ENCODE measurements at places on chromosomes 7 and 10.

DNA sequence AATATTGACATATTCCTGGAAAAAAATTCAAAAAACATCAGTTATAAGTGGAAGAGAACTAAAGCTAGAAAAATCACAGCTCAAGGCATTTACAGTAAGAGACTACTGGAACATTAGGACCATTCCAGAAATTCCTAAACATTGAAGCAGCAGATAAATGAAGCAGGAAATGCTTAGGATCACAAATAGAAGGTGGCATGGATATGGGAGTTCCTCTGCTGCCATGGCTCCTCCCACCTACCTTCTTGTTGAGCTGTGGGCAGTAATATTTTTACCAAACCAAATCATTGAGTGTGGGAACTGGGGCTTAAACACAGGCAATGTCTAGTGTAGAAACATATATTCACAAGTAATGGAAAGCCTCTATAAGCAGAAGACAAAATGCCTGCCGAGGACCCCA is 292.8 kb downstream of the ANKRD7 start:
- DNase-seq = no peak

GRCh38 chr7:76231071-76231470 is 29.4 kb downstream of the SRRM3 start:
- DNase-seq = no peak

DNA sequence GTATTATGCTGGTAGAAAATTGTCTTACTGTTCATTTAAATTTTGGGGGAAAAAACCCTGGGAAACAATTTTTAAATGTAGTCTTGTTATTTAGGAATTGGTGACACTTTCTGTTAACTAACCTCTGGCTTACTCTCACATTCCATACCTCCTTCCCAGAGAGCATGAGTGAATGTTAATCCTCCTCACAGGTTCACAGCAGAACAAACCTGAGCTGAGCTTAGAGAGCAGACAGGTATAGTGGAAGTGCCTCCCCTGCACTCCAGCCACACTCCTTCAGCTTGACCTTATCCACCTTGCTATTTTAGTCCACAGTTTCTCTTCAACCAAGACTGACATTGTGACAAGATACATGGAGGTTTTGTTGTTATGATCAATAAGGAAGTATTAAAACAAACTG is 235.9 kb downstream of the FOXP2 start:
- no peak for DNase-seq

DNA sequence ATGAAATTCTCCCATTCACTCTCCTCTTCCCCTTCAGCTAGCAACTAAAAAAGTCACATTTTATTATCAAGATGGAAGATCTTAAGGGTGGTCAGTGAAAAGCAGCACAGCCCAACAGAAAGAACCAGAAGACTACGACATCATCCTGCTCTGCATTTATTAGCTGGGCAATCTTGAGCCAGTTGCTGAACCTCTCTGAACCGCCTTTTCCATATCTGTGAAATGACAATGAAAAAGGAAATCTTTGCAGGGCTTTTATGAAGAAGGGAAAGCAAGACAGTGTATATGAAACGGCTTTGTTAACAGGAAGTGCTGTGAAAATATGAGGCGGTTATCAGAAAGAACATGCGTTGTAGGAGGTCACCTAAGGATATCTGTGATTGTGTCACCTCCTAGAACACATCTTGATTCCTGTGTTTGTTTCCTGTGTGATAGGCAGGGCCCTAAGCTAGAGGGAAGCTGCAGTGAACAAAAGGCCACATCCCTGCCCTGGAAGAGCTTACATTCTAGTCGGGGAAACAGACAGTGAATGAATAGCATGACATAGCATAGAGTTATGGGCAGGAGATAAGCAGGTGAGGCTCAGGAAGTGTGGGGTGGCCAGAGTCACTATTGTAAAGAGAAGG is 36.0 kb upstream of the KCNMA1 start:
- DNase-seq = no peak

DNA sequence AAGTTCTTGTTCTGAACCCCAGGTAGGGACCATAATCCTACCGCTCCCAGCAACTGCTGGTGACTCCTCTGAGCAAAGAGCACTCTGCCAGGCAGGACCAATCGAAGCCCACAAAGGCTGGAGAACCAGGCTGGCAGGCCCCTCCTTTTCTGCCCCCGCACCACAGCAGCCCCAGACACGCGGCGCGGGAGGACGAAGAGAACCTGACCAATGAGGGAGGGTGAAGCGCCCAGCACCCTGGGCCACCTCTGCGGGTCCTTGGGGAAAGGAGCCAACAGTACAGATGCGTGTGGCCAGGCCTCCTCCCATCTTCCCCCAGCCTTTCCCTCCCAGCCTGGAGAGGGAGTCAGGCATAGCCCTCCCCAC is 25.9 kb downstream of the CTBP2 start:
- no peak for DNase-seq

DNA sequence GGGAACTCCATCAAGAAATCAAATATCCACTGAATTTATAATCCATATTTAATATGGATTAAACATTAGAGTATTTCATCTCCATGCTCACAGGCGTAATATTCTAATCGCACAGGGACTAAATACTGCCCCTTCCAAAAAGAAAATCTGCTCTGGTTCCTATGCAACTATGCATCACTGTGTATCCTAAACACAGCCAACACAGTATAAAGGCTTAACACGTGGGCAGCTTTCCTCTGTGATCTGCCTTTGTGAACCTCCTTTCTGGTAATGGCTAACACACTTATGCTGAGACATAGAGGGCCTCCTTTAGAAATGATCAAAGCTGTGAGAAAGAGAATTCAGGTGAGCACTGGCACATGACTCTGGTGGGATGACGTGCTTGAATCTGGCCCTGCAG is 110.2 kb downstream of the RAB11FIP2 start:
- DNase-seq = no peak

DNA sequence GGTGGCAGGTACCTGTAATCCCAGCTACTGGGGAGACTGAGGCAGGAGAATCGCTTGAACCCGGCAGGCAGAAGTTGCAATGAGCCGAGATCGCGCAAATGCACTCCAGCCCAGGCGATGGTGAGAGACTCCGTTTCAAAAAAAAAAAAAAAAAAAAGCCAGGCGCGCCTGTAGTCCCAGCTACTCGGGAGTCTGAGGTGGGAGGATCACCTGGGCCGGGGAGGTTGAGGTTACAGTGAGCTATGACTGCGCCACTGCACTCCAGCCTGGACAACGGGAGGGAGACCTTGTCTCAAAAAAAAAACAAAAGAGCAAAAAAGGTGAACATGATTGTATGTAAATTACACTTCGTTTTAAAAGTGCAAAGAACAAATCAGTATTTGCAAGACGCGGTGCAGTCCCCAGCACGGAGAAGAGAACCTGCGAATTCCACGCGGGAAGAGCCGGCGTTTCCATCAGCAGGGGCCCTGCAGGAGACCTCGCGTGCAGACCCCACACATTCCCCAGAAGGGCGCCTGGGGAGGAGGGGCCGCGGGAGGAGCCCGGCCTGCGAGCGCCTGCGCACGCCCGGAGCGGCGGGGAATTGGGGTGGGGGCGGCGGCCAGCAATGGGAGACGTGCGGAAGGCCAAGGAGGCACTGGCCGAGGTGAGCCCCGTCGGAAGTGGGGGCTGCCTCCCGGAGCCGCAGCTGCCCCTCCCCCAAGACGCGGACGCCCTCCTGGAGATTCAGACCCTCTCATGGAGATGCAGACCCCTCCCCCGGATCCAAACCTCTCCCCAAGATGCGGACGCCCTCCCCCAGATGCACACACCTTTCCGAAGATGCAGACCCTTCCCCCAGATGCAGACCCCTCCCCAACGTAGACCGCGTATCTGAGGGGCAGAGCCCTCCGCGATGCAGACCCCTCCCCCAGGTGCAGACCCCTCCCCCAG is 16.7 kb upstream of the SUN1 start:
- DNase-seq = no peak

GRCh38 chr7:17131983-17132655 is 166.3 kb upstream of the AHR start:
- no peak for DNase-seq

DNA sequence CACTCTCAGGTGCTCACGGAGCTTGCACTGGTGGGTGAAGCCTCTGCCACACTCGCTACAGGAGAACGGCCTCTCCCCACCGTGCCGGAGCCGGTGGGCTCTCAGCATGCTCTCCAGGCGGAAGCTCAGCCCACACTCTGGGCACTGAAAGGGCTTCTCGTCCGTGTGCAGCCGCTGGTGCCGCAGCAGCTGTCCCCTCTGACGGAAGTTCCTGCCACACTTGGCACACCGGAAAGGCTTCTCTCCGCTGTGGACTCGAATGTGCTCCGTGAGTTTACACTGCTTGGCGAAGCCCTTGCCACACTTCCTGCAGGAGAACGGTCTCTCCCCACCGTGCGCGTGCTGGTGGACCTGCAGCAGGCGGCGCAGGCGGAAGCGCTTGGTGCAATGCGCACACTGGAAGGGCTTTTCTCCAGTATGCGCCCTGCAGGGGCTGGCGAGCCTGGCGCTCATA is 19.3 kb downstream of the ZNF786 start:
- no peak for DNase-seq

DNA sequence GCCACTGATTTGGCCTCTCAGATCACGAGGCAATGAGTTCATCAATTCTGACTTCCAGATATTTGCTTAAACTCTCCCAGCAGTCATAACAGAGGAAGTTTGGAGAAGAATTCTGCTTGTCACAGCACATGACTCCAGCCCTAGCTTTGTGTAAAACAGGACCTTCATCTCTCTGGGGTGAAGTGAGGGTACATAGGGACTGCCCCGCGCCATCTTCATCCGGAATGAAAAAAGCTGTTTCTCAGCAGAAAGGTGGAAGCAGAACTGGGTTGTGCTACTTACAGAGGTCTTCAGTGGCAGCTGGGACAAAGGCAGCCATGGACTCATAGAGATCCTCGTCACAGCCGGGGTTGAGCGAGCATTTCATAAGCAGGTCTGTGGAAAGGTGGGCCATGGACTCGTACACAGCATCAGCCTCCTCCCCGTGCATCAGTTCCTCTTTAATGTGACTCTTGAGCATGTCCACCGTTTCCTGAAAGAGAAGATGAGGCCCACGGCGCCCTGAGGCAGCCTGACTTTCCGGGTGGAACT is 58.4 kb upstream of the TM9SF3 start:
- DNase-seq = no peak

GRCh38 chr7:155296788-155297516 is 726 bp upstream of the INSIG1 start:
- DNase-seq = no peak

GRCh38 chr7:13524076-13524475 is 465.4 kb downstream of the ETV1 start:
- no peak for DNase-seq

GRCh38 chr7:2445898-2446555 is 30.2 kb downstream of the GRIFIN start:
- no peak for DNase-seq
